Esophagus mucosa (tissue), 1 donor: ENCODE measurements at places on chromosomes 5 and 9.

DNA sequence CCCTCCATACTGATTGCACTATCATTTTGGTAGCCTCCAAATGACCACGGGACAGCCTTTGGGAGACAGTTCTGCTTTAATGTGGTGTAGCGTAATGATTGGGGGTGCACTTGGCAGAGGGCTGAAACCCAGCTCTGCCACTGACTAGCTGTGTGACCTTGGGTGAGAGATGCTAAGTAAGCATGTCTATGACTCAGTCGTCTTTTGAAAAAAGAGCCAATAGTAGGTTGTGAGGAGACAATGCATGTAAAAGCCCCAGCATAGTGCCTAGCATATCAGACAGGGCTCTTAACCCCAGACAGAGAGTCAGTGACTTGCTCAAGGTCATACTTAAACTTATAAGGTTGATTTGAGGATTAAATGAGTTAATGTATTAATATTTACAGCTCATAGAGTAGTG, 18.0 kb upstream of the CXCL14 start:
- peak; percentile 60 for ATAC-seq

GRCh38 chr5:151251001-151251551, 1.9 kb upstream of the GM2A start:
- no peak for ATAC-seq

- no peak for ATAC-seq
Observed at GRCh38 chr5:58933891-58934628, 351.2 kb downstream of the RAB3C start.

DNA sequence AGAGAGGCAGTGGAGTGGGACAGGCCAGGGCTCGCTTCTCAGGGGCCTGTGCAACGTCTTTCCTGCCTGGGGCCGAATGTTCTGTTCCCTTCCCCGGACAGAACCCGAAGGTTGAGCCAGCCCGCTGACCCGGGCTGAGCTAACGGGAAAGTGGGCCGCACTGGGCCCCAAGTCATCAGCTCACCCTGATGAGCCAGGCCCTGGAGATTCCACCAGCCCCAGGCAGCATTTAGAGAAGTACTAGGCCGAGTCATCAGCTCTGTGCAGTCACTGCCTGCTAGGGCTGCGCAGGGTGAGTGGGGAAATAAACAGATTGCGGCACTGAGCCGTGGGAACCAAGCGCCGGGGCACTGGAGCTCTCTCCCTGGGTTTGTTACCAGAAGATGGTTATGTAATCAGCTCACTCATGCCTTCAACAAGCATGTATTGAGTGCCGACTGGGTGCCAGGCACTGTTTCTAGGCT, 29.1 kb upstream of the DUSP1 start:
- ATAC-seq, result peak; percentile 86

DNA sequence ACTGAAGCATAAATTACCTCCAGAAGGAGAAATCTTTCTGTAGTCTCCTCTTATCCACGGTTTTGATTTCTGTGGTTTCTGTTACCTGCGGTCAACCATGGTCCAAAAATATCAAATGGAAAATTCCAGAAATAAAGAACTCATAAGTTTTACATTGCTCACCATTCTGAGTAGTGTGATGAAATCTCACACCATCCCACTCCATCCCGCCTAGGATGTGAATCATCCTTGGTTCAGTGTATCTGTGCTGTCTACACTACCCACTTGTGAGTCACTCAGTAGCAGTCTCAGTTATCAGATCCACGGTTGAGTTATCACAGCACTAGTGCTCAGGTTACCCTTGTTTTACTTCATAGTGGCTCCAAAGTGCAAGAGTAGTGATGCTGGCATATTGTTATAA, 371.2 kb downstream of the NFIB start:
- peak; percentile 90 for ATAC-seq
